GM23338 (cell line): ENCODE measurements at places on chromosomes 5 and 9. TPM values are rescaled to one million over a fixed set of nuclear protein-coding genes. Genes with fewer than 3 reads are reported as not detected.

The MLANA gene
- not detected in 2 replicates for total RNA-seq

The PLEKHG4B gene
- 43.7 and 54.8 TPM in 2 replicates for total RNA-seq

DNA sequence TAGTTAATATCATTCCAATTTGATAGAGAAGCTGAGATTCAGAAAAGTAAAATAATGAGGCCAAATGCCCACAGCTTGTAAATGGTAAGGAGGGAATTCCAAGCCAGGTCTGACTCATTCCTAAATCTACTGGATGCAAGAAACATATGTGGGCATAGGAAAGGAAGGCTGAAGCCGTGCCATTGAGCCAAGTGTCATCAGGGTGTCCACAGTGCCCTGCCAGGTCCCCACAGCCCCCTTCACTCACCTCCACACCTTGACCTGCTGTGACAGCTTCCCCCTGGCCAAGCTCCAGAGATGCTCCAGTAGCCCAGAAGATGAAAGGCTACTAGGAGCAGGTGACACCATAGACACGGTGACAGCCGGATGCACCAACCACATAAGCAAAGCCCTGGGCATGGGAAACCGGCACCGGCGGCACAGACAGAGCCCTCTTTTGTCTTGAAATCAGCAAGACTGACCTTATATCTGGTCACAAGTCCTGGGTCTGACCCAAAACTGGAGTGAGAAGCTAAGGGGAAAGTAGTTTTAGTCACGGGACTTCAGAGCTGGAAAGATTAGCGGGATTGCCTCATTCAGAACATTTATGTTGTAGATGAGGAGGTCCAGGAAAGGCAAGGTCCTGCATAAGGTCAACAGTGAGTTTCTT, 20.1 kb upstream of the FAT2 start:
- DNase-seq: no peak

- no peak for DNase-seq
Measured at GRCh38 chr9:123113185-123113584, 79.7 kb downstream of the GPR21 start.

DNA sequence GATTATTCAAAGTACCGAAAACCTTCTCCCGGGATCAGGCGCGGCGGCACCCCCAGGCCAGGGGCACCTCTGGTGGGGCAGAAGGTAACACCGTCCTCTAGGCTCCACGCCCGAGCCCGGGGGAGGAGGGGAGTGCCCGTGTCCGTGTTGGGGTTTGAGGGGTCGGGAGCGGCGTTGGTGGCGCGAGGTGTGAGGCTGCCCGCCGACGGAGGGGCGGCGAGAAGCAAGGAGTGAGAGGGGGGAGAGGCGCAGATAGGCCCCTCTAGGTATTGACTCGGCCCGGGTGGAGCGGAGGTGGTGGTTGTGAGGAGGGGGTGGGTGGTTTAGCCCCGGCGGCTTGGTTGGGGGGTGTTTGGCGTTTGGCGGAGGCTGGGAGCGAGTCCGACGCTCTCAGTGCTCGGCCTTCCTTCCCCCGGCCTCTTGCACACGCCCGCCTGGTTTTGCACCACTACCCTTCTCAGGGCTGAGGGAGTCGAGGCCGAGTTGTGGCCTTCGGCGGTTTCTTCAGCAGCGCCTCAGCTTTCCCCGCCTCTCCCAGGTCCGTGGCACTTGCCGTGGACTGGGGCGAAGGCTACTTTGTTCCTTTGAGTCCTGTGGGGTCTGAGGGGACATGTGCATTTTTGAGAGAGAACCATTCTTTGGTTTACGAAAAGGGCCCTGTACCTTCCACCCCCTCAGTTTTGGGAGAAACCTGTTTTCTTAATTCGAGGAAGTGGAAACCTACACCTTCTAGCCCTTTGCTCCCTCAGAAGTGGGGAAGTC, 450 bp downstream of the GPBP1 start:
- DNase-seq: peak; percentile 62

DNA sequence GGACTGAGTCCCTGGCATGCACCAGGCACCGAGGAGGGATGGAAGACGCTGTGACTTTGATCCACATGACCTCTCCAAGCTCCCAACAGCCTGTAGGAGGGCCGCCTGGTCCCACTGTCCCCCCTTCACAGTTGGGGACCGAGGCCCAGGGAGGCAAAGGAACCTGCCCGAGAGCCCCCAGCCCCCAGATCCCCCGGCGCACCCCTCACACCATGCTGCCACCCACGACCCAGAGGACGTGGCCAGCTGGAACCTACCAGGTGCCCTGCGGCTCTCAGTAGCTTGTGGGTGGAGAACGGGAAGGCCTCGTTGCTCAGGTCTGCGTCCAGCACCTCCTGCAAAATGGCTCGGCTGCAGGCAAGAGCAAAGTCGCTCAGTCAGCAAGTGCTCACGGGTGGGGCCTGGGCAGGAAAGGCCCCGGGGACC, 48.8 kb downstream of the DBH start:
- DNase-seq: no peak

The ADGRV1 gene
- total RNA-seq: 139 and 149 TPM in 2 replicates

The SEMA5A gene
- 6.9 and 8.1 TPM in 2 replicates for total RNA-seq

The LMAN2 gene
- 220 and 227 TPM in 2 replicates for total RNA-seq

GRCh38 chr5:108054349-108054748, 327.5 kb downstream of the FBXL17 start:
- DNase-seq: no peak

DNA sequence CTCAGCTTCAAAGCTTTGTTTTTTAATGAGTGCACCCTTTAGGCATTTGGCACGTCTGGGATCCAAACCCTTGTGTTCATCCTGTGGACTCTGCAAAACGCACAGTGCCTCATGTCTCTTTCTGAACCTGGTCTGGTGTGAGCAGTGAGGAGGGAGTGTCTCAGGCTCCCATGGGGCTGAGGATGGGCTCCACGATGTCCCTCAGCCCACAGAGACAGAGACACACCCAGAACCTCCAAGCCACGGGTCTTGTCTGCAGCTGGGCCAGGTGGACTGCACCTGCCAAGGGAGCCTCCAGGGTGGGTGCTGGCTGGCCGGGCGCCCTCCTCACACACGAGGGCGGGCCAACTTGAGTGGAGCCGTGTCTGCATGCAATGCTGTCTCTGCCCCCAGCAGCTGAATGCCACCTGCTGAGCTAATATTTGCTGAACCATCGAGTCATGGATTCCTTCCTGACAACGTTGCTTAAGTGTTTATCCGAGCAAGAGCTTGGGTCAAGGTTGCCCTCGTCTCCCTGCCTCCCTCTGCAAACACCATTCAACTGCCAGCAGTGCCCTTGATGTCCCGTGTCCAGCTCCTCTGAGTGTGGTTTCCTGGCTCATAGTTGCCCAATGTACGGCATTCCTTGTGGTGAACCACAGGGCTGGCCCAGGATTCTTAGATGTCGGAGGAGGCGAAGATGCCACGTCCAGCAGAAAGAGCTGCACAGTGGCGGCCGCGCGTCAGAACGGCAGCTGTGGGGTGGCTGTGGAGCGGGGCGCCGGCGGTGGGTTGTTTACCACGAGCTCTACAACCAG, 31.4 kb upstream of the LPCAT1 start:
- no peak for DNase-seq

DNA sequence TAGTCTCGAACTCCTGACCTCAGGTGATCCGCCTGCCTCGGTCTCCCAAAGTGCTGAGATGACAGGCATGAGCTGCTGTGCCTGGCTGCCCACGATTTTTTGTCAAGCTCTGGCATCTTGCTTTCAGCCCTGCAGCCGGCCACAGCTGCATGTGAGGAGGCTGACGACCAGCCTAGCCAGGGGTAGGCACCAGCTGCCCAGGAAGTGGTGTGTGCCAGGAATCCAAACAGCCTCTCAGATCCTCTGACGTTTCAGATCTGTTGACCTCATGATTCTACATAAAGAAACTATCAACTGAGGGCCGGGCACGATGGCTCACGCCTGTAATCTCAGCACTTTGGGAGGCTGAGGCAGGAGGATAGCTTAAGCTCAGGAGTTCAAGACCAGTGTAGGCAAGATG, 19.0 kb downstream of the DYNC2I2 start:
- DNase-seq: no peak

DNA sequence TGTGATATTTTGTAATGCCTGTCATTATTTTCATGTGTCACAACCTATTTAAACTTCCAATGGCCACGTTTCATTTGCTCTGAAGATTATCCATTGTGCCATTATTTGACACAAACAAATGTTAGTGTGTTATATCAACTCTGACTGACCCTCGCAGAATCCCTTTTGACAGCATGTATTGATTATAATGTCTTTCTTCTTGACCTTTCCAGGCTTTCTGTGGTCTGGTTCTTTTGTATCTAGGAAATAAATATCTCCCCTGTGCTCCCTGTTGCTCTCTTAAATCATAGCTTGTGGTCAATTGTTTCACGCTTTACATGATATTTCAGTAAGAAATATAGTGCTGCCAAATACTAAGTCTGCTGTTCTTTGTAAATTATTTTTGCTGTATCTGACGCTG, 442.6 kb downstream of the SEMA5A start:
- no peak for DNase-seq

GRCh38 chr5:10579536-10580521, 16.0 kb downstream of the ANKRD33B start:
- no peak for DNase-seq

GRCh38 chr5:51806677-51807076, 423.4 kb downstream of the ISL1 start:
- no peak for DNase-seq

The ADRA1B gene
- not detected in 2 replicates for total RNA-seq

DNA sequence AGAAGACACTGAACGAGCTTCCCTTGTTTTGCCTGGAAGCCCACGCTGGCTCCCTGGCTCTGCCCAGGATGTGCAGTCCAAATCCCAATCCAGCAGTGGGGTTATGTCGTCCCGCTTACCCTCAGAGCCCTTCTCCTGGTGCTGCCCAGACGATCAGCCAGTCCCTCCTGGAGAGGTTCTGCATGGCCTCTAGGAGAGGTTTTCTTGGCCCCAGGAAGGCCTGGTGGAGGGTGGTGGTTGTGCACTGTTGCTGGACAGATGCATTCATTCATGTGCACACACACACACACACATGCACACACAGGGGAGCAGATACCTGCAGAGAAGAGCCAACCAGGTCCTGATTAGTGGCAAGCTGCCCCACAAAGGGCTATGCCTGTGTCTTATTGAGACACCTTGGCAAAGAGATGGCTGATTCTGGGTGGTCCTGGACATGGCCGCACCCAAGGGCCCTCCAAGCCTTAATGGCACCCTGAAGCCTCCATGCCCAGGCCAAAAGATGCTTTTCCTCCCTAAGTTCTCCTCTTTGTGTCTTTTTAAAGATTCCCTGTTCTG, 10.5 kb upstream of the OLFM1 start:
- DNase-seq: no peak

DNA sequence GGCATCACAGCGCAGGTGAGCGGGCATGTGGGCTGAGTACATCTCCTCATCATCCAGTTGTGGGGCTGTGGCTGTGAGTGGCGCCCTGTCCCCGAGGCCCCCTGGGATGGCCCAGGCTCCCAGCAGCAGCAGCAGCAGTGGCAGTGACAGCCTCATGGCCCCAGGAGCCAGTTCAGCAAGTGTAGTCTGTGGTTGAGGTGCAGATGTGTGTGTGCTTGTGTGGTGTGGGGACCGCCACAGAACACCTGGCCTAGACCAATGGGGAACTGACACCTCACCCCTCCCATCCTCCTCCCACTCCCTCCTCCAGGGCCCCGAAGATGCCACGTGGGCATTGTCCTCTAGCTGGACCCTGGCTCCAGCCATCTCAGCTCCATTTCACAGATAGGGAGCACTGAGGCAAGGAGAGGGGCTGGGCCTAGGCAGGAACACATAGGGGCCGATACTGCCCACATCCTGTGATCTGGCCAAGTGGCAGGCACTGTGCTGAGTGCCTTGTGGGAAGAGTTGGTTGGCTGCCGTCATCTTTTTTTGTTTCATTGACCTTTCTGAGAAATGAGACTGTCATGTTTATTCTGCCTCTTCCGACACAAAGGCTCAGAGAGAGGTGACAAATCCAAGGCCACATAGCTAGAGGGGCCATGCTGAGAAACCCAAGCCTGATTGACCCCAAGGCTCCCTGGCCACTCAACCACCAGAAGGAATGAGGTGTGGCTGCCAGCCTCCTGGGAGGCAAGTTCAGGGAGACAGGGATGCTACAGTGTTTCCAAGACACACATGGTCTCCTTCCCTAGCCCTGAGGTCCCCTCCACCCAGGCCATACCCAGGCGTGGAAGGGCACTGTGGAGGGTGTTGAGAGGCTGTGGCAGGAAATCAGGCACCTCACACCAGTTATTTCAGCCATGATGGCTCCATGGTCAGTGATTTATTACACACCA, at the start of gene MZB1:
TSS of gene MZB1 (minus strand) at position 213 of the 938 bp plus-strand sequence. CDS start at position 156, 57 bp downstream.
- no peak for DNase-seq

DNA sequence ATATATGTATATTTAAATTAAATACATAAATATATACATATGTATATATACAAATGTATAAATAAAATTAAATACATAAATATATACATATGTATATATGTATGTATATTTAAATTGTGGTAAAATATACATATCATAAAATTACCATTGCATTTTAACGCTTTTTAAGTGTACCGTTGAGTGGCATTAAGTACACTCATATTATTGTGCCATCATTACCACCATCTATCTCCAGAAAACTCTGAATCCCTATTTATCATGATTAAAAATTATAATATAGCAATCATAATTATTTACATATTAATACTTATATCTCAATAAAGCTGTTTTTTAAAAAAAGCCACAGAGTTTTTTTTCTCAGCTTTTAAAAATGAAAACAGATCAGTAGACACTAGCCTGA, 27.1 kb upstream of the VCAN start:
- DNase-seq: no peak

- no peak for DNase-seq
Measured at GRCh38 chr5:33258553-33258952, 182.2 kb upstream of the TARS1 start.

GRCh38 chr5:2399096-2399495, 352.4 kb downstream of the IRX2 start:
- DNase-seq: no peak

The FOXD4 gene
- 0.31 TPM in 1 of 2 replicates, not detected in the other for total RNA-seq

- no peak for DNase-seq
Measured at GRCh38 chr5:55626790-55627189, 85.3 kb downstream of the SLC38A9 start.

GRCh38 chr5:125026867-125027731, 280.7 kb upstream of the ZNF608 start:
- DNase-seq: no peak

- DNase-seq: no peak
Measured at GRCh38 chr5:111703662-111704061, 53.3 kb downstream of the NREP start.

GRCh38 chr9:26163931-26164330, 485.7 kb upstream of the TUSC1 start:
- no peak for DNase-seq

DNA sequence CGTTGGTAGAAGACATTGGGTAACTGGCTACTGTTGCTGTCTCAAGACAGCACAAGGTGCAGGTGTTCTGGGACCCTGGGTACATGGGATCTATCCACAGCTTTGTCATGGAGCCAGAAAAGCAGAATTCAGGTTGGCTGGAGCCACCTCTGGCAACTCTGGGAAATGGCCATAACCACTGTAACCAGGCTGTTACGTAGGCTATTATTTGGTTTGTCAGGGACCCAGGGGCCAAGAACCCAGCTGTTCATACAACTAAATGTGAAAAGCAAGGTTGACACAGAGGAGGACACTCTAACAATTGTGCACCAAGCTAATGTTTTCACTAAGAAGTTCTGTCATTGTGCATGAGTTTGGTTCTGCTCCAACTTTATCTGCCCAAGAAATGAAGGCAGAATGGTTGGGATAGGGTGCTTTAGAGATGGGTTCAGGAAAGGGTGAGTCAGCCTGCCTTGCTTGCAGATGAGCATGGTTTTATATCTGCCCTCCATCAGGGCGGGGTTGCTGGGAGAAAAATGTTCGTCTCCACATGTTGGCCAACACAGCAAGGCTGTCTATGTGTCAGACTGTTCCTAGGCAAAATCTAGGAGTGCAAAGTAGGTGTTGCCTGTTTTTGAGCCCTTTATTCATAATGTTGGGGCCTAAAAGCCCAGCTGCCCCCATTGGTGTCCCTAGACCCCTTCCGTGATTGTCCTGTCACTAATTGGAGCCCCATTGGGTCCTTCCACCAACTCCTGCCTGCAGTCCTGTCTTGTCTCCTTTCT, 131.3 kb upstream of the DAP start:
- DNase-seq: no peak
